ENCODE measurements at places on chromosomes 1 and 21.

DNA sequence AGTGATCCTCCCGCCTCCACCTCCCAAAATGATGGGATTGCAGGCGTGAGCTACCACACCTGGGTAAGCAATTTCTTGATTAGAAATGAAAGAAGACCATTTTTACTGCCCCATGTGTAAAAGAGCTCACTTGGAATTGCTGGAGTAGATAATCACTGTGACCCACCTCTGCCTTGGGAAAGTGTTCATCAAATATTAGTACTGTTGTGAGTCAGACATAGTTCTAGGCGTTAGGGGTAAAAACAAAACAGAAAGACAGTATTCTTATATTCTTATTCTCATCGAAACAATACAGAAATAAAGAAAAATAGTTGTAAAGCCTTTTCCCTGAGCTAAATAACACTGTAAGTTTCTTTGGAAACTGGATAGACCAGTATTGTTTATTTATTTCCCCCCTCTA is 36.2 kb downstream of the CELF3 start:
- no peak for DNase-seq

GRCh38 chr1:247228133-247228532 is 27.7 kb upstream of the VN1R5 start:
- DNase-seq, result no peak

- peak; percentile 79 for DNase-seq
Observed at GRCh38 chr1:155648207-155649147, 38.5 kb downstream of the MSTO1 start.

- DNase-seq, result no peak
Observed at GRCh38 chr1:101706366-101706765, 290.4 kb downstream of the OLFM3 start.

DNA sequence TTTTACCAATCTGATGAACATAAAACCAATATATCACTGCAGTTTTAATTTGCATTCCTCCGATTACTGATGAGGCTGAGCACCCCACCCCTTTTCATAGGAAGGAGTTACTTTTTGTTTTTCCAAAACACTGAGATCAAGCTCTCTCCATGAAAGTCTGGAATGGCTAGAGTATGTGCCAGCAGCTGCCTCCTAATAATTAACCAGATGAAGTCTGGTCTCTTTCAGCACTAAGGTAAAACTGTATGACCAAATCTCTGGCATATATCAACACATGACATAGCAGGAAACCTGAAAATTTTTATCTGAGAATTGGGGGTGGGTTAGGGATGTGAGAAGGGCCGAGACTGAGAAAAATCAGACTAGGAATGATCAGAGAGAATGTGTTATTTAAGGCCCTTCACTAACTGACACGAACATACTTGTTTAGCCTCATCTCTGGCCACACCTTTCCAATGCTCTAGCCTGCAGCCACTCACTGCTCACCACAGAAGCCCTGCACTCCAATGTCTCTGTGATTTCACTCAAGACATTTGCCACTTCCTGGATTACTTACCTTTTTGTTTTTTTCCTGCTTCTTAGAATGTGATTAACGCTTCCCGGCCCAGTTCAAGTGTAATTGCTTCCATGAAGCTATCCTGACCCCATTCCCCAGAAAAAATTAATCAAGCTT is 34.7 kb downstream of the WASF2 start:
- DNase-seq, result peak; percentile 7

DNA sequence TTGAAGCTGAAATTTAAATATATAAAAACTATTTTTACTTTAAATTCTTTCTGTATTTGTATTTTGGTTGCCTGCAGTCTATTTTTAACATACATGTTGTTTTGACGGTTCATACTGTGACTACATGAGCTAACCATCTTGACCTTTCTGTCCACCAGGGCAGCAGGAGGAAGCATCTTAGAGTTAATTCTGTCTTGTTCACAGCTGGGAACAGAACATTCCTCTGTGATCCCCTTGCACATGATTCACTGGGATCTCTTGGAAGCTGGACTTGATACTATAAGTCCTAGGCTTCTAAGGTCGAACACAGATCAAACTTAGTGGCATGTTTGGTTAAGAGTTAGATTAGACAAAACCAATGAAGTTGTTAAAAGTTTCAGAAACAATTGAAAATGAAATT is 99.7 kb downstream of the NFIA start:
- DNase-seq, result no peak

DNA sequence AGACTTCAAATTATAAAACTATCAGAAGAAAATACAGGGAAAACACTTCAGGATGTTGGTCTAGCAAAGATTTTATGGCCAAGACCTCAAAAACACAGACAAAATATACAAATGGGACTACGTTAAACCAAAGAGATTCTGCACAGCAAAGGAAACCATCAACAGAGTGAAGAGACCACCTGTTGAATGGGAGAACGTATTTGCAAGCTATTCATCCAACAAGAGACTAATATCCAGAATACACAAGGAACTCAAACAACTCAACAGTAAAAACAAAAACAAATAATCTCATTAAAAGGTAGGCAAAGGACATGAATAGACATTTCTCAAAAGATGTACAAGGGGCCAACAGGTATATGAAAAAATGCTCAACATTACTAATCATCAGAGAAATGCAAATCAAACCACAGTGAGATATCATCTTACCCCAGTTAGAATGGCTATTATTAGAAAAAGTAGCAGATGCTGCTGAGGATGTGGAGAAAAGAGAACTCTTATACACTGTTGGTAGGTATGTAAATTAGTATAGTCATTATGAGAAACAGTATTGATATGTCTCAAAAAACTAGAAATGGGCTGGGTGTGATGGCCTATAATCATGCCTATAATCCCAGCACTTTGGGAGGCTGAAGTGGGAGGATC is 112.6 kb downstream of the LRIG2 start:
- DNase-seq, result no peak

GRCh38 chr1:145995964-145996432 is 381 bp downstream of the TXNIP start:
- DNase-seq, result no peak

DNA sequence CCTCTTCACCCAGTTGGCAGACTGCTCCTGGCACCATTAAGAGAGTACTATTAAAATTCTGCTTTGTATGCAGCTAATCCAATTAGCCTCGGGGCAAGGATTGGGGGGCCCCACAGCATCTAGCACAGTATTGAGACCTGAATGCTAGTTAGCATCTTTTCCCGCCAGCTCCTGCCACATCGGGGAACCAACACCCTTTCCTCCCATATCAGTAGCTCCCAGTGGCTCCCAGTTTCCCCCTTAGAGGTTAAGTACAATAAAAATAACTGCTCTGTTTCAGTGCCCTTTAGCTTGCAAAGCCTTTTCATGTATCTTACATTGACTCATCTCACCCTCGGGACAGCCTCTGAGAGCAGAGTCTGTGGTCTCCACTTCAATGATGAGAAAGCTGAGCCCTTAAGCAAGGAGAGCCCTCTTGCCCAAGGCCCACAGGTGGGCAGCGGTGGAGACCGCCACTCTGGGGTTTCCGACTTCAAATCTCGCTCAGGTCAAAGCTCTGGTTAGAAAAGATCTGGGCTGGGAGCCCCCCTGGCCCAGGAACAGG is 4.2 kb upstream of the PMVK start:
- no peak for DNase-seq

GRCh38 chr1:152188673-152189591 is 29.9 kb upstream of the RPTN start:
- DNase-seq, result peak; percentile 25

DNA sequence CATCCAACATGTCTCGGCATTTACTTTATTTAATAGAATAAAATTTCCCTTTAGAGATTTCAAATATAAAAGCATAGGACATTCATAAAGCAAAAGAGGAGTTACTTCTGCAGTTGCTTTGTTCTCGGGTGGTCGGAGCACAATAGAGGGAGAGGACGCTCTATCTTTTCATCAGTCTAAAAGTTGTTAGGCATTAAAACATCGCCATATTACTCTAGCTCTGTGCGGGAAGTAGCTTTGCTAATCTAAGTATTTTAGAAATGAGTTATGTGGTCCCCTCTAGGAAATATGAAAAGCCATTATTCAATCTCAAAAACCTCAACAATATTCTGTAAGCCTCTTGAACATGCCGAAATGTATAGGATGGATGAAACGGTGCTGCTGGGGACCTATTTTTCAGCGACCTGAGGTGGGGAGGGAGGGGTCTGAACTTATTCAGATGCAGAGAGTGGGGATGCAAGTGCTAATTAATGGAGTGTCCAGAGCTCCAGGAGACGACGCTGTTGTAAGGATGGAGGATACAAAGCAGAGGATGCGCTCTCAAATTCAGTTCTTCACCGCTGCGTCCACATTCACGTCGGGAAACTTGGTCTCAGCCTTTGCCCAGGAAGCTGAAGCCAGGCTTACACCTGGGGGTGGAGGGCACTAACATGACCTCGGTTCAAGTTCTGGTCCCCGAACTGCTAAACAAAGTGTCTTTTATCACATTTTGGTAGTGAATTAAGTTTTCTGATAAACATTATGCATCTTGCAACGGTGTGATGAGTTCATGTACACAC is 6.3 kb downstream of the CDKN2C start:
- peak; percentile 18 for DNase-seq

DNA sequence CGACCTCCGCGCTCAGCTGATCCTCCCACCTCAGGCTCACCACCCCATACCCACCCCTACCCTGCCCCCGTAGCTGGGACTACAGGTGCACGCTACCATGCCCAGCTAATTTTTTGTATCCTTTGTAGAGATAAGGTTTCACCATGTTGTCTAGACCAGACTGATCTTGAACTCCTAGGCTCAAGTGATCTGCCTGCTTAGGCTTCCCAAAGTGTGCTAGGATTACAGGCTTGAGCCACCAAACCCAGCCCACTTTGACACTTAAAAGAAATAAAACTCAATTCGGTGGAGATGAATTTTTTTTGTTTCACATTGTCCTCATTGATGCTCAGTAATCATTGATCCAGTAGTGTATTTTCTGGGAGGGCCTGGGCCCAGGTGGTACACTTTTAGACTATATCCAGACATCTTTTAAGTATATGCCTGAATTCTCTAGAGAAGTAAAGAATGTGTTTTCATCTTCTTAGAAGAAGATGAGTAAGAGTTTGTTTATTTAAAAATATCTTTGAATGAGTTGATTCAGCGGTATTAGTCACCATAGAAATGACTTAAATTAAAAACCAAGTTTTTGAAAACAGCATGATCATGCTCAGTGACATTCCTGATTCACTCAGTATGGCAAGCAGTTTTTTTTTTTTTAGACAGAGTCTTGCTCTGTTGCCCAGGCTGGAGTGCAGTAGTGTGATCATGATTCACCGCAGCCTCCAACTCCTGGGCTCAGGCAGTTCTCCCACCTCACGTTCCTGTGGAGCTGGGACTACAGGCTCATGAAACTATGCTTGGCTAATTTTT is 57.8 kb downstream of the EPB41 start:
- no peak for DNase-seq

GRCh38 chr1:225684741-225685140 is 31.8 kb upstream of the ENAH start:
- no peak for DNase-seq

DNA sequence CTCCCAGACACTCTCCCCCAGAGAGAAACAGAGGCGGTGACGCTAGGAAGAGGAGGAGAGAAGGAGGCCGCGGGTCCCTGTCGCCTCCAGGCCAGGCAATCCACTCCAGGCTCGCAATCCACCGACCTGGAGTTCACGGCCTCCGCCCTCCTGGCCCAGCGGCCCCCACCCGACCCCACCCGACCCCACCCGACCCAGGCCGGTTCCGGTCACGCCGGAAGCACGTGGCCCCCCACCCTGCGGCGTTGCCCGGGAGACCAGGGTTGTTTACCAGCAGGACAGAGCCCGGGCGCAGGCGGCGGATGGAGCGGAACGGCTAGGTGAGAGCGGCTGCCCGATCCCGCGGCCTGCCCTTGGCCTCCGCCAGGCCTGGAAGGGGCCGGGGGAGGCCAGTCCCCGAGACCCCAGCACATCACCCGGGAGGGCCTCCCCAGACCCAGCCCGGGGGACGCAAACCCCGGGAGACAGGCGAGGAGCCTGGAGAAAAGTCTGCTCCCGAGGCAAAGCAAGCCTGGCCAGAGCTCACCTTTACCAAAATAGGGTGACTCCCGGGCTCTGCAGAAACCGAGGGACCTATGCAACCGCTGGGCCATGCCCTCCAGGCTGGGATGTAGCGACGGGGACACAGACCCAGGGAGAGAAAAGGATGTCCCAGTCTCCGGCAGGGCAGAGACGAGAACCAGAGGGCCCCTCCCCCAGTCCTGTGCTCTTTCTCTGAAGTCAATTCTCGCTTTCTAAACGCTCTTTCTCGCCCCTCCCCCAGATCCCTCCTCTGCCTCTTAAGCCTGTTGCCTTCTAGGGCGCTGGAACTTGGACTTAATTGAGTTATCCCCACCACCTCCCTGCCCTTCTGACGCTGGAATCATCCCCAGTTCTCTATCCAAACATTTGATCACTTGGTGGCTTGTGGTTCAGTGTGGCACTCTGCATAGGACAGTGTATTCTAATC is at the start of the genes PLA2G2C and UBXN10:
PLA2G2C (minus strand) TSS at position 685 of the 949 bp plus-strand sequence. CDS start 9,155 bp downstream, outside the sequence.
UBXN10 (plus strand) TSS at position 263 of the 949 bp plus-strand sequence. CDS start 4,466 bp downstream, outside the sequence.
- no peak for DNase-seq

DNA sequence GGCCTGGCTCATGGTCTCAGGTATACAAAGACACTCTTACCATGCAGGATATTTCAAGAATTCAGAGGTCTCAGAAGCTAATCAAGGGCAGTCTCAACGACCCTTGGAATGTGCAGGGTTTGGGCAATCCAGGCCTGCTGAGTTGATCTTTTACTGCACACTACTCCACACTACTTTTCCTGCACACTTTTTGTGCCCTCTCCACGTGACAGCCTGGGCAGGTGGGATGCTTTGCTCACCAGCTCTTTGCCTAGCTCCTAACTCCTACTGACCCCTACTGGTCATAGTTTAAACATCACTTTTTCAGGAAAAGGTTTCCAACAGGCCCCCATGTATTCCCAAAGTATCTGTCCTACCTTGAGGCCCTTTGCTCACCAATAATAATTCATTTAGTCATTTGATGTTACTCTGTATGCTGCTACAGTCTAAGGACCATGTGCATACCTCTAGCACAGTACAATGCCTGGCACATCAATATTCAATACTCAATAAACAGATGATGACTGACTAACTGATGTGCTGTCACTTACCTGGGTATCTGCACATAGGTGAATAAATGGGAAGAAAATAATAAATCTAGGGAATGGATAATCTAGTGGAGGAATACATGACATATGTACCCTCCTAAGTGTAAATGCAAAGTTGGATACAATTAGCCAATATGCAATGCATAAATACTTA is 9.6 kb downstream of the DUSP23 start:
- DNase-seq, result peak; percentile 39

- no peak for DNase-seq
Observed at GRCh38 chr1:213122514-213122929, 71.5 kb downstream of the RPS6KC1 start.

DNA sequence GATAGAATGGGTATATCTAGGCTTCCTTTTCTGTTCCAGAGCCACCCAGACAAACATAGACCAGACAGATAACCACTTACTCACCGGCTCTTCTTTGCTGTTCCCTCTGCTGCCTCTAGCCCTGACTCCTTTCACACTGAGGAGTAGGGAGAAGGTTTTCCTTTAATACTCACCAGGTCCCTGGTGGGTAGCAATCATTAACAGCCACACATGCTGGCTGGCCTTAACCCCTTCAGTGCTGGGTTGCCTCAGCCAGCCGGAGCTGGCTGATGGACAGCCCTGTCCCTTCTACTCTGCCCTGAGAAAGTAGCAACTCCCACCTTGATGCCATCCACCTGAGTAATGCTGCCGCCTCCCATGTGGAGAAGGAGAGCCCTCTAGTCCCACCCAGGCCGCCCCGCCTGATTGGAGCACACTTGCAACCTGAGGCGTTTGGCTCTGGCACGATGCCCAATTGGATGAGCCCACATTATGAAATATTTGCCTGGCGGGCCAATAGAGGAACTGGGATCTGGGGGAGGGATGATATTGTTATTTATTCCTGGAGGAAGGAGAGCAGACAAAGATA is 71.6 kb downstream of the PLEKHA6 start:
- DNase-seq, result peak; percentile 73
